ENCODE measurements at places on chromosomes 5 and 9.

GRCh38 chr5:170173647-170174046, 59.1 kb upstream of the C5orf58 start:
- no peak for DNase-seq

DNA sequence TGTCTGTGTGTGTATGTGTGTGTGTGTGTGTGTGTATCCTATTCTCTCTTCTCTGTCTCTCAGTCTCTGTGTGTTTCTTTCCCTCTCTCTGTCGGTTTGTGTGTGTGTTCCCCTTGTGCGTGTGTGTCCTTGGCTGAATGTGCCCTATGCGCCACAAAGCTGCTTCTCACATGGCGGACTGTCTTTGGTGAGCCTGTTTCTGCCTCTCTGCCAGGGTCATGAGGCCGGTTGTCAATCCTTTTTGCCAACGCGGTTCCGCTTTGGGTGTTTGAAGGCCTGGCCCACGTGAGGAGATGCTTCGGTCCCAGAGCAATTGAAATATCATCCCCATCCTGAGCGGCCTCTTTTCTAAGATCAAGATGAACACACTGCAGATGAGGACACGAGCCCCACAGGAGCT, 476.0 kb downstream of the SPATA31A7 start:
- no peak for DNase-seq

- DNase-seq, result no peak
Observed at GRCh38 chr9:7489036-7489435, 310.5 kb downstream of the DMAC1 start.

DNA sequence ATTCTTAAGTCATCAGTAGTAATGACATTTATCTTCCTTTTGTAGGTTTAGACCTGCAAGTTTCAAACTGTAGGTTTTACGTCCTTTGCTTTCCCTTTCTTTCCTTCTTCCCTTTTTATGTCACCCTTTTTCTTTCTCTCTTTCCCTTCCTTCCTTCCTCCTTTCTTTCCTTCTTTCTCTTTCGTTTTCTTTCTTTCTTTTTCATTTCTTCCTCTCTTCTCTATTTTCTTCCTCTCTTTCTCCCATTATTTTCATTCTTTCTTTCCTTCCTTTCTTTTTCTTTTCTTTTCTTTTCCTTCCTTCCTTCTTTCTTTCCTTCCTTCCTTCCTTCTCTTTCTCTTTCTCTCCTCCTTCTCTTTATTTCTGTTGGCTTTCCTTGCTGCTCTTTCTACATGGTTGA, 59.9 kb downstream of the WDR36 start:
- DNase-seq, result no peak

DNA sequence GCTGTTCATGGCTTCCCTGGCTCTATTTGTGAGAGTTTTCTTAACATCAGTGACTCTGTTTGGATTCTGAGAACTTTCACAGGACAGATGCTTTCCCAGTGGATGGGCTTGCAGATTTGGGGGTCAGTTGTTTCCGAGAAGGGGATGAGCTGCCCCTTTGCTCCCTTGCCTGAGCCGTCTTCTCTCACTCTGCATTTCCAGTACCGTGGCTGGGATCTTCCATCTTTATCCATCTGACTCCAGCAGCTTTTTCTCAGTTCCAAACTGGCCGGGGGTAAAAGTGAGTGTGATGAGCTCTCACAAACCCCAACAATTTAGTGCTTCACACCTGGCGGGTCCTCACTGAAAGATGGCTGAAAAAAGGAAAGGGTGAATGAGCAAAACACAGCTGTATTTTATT, 79.1 kb downstream of the TENT4A start:
- DNase-seq, result no peak

DNA sequence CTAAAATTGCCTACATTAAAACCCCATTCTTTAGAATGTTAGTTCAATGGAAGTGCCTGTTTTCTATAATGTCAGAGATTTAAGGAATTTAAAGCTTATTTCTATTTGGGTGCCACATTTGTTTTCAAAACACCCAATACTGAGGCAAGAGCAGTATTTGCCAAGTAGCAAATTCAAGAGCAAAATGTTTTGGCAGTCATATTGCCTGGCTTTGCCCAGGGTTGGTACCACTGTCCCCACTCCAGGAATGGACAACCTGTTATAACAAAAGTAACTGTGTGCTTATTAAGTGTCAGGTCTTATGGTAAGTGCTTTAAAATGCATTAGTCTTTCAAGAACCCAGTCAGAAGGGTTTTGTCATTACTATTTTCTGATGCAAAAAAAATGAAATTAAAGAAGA, 19.3 kb downstream of the ITGA1 start:
- no peak for DNase-seq

DNA sequence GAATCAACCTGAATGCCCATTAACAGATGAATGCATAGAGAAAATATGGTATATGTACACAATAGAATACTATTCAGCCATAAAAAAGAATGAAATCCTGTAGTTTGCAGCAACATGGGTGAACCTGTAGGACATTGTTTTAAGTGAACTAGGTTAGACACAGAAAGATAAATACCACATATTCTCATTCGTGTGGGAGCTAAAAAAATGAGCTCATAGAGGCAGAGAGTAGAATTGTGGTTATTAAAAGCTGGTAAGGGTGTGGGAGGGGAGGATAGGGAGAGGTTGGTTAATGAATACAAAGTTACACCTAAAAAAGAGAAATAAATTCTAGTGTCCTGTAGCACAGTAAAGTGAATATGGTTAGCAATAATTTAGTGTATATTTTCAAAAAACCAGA, 23.5 kb downstream of the PTTG1 start:
- no peak for DNase-seq

DNA sequence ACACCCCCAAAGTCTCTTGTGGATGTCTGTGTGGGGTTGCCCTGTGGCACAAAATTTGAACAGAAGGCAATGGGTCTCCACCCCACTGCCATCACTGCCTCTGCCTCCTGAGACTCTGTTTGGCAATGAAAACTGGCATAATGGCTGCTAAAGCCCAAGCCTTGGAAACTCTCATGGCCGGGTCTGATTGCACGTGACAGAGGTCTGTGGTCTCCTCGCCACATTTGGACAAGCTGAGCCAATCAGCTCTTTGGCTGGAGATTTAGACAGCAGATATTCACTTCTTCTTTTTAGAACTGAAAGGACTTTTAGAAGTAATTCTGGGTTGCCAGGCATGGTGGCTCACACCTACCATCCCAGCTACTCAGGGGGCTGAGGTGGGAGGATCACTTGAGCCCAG, 5.5 kb downstream of the GGTA1 start:
- DNase-seq, result no peak

- DNase-seq, result no peak
Observed at GRCh38 chr5:16754601-16755000, 137.8 kb upstream of the RETREG1 start.

GRCh38 chr5:33315189-33315588, 125.6 kb upstream of the TARS1 start:
- no peak for DNase-seq

DNA sequence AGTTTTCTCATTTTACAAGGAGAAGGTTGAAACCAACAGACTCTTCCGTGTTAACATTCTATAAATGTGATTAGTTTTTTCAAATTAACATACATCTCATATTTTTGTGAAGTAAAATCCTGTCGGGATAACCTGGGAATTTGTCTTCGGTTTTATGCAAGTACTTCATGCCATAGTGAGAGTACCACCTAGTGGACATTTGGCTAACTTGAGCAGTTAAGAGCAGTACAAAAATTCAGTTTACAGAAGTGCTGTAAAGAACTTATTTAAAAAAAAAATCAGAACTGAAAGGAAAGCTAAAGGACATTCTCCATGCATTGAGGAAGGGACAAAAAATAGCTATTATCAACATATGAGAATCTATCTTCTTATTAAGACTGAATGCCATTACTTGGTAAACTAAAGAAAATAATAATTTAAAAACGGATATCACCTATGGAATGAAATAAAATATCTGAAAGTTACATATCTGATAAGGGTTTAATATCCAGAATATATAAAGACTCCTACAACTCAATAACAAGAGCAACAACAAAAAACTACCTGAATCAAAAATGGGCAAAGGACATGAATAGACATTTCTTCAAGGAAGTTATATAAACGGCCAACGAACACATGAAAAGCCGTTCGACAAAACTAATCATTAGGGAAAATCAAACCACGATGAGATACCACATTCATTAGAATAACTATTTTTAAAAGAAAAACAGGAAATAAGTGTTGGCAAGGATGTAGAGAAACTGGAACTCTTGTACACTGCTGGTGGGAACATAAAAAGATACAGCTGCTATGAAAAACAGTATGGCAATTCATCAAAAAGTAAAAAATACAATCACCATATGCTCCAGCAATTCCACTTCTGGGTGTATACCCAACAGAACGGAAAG, 117.0 kb upstream of the GNA14 start:
- no peak for DNase-seq

GRCh38 chr5:52837068-52837467, 49.4 kb downstream of the ITGA1 start:
- DNase-seq, result no peak

GRCh38 chr5:145996135-145996534, 59.8 kb downstream of the SH3RF2 start:
- no peak for DNase-seq

DNA sequence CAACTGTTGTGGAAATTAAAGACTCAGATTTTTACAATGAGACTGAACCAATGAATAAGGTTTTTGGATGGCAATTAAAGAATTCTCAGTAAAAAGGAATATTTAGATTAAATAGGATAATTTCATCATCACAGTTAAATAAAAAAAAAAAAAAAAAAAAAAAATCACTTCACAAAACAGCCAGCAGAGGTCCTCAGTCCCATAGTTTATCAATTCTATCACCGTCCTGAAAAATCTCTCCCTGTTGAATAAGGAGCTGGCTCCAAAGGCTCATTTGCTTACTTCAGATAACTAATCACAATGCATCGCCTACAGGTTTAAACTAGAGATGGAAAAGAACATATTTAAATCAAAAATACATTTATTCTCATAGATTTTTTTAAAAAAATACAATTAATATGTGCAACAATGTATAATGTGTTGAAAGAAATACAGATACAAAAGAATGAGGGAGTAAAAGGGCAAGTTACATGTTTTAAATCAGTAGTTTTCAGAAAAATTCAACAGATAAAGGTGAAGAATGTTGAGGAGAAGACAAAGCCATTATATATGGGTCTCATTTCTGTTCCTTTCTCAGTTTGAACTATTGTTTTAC, 175.8 kb upstream of the CHD1 start:
- peak; percentile 22 for DNase-seq

DNA sequence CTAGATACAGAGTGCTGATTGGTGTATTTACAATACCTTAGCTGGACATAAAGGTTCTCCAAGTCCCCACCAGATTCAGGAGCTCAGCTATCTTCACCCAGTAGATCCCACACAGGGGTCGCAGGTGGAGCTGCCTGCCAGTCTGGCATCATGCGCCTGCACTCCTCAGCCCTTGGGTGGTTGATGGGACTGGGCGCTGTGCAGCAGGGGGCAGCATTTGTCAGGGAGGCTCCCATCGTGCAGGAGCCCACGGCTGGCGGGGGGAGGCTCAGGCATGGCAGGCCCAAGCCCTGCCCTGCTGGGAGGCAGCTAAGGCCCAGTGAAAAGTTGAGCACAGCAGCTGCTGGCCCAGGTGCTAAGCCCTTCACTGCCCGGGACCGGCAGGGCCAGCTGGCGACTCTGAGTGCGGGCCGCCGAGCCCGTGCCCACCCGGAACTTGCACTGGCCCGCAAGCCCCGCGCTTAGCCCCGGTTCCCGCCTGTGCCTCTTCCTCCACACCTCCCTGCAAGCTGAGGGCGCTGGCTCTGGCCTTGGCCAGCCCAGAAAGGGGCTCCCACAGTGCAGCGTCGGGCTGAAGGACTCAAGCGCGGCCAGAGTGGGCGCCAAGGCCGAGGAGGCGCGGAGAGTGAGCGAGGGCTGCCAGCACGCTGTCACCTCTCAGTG, 314.1 kb upstream of the ATP10B start:
- no peak for DNase-seq

DNA sequence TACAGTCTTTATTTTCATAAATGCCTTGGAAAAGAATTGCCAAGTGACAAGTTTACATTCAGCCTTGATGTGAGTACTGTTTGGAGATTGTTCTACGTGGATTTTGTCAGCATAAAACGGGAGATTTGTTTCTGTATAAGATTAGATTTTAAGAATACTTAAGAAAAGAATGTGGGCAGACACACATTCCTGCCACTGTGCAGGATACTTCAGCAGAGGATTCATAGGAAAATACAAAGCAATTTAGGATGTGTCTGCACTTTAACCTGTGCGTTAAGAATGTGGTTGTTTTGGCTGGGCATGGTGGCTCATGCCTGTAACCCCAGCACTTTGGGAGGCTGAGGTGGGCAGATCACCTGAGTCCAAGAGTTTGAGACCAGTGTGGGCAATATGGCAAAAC, 37.2 kb downstream of the GPR107 start:
- DNase-seq, result no peak

- no peak for DNase-seq
Observed at GRCh38 chr5:53066088-53066487, 43.5 kb downstream of the MOCS2 start.

- DNase-seq, result no peak
Observed at GRCh38 chr5:10301842-10302610, 5.7 kb downstream of the CMBL start.

- DNase-seq, result peak; percentile 60
Observed at GRCh38 chr9:94870793-94871558, 144.5 kb downstream of the AOPEP start.

GRCh38 chr5:12367973-12368372, 463.7 kb upstream of the CTNND2 start:
- no peak for DNase-seq
